ENCODE measurements at places on chromosomes 5 and 9. TPM values are rescaled to one million over a fixed set of nuclear protein-coding genes. Genes with fewer than 3 reads are reported as not detected.

HTR4 gene
- 0.15 TPM for total RNA-seq

FYB1 gene
- 17.9 TPM for total RNA-seq

WDR38 gene
- total RNA-seq: not detected

GNA14 gene
- 2.9 TPM for total RNA-seq

HEMGN gene
- not detected for total RNA-seq

TSSK1B gene
- 0.73 TPM for total RNA-seq

ZNF366 gene
- total RNA-seq: 1.9 TPM

HSPA9 gene
- 288 TPM for total RNA-seq

WNT8A gene
- total RNA-seq: not detected

SMIM33 gene
- not detected for total RNA-seq

ARID3C gene
- total RNA-seq: not detected

SLC36A1 gene
- total RNA-seq: 14.1 TPM

PCDHGB2 gene
- total RNA-seq: 10.5 TPM

NTNG2 gene
- under 0.01 TPM for total RNA-seq

PLCXD3 gene
- total RNA-seq: 3.8 TPM

ENTR1 gene
- total RNA-seq: 36.0 TPM

ADRA1B gene
- 2.9 TPM for total RNA-seq

SAPCD2 gene
- 2.8 TPM for total RNA-seq

SH3GL2 gene
- under 0.01 TPM for total RNA-seq

PTGES gene
- total RNA-seq: 36.7 TPM

KLF9 gene
- 129 TPM for total RNA-seq

SUSD3 gene
- total RNA-seq: 1.3 TPM

APBA1 gene
- total RNA-seq: 8.0 TPM

PRLR gene
- total RNA-seq: 2.6 TPM

ZNF608 gene
- 82.1 TPM for total RNA-seq

KCNV2 gene
- not detected for total RNA-seq

RASGRF2 gene
- total RNA-seq: 11.1 TPM

FAM151B gene
- total RNA-seq: 7.3 TPM

RASA1 gene
- total RNA-seq: 31.8 TPM

LIFR gene
- total RNA-seq: 179 TPM

MEIKIN gene
- not detected for total RNA-seq

RABL6 gene
- 38.2 TPM for total RNA-seq

IFNA4 gene
- not detected for total RNA-seq

Measured in breast epithelium (tissue), 4 donors.